Caudate nucleus (tissue), 63 donors: ENCODE measurements at places on chromosomes 5 and 9.

DNA sequence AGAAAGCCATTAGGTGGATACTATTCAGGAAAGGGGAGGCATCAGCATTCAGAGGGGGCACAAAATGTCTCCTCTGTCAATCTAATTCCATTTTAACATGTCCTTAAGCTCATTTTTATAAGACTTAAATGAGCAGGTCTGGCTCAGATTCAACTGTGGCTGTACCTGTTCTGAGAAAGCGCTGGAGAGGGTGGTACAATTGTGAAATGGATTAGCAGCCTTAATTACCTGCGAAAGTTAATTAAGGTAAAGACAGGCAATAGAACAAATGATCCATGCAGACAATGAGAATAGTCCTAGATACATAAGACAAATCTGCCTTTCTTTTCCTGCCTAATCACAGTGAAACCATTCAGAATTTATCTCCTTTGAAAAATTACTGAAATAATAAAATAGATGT is 96.2 kb downstream of the TAF11L14 start:
- DNase-seq: no peak

DNA sequence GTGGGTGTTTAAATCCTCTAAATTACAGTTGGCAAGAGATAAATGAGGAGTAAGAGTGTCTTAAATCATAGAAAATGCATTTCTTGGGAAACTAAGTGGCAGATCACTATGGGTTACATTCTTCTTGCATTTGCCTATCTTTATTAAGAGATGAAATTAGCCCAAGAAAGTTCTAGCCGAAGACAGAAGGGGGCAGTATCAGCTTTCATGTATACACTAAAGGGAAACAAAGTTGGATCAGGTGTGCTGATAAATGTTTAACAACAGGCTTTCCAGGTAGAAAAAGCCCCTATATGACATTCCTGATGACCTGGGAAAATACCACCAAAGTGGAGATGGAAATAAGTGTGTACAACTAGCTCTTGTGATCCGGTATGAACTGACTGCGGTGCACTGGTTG is 81.9 kb upstream of the TLR4 start:
- no peak for DNase-seq

- DNase-seq: no peak
These were observed 141.0 kb upstream of the NUDT12 start for GRCh38 chr5:103703617-103704016.

DNA sequence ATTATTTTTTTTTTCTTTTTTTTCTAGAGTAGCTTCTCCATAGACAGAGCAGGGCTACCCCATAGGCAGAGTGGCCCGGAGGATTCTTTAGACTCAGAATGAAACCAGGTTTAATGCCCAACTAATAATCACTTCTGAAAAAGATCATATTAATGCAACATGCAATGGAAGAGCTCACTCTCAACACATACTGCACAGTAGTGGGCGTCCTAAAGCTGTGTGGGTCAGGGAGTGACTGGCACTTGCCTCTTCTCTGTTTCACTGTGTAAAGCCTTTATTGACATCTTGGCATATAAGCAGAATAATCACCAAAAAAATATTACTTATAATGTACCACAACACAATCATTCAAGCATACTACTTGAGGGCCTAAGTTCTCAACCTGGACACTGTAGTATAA is 11.1 kb downstream of the PWWP2A start:
- DNase-seq: no peak

- no peak for DNase-seq
These were observed 7.3 kb downstream of the IRX1 start for GRCh38 chr5:3602785-3603502.

DNA sequence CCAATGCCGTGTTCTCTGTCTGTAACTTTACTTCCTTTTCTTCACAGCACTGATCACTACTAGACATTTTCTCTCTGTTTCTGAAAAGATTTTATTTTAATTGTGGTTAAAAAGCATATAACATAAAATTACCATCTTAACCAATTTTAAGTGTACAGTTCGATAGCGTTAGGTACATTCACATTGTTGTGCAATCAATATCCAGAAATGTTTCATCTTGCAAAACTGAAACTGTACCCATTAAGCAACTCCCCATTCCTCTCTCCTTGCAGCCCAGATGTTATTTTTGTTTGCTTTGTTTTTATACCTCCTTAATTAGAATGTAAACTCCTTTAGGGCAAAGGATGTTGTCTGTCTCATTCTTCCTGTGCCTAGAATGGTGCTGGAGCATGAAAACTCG is 47.5 kb downstream of the COL27A1 start:
- no peak for DNase-seq

GRCh38 chr5:122333564-122333963 is 21.5 kb downstream of the SNCAIP start:
- no peak for DNase-seq

- no peak for DNase-seq
These were observed 101.3 kb upstream of the EGFLAM start for GRCh38 chr5:38157024-38157423.

- DNase-seq: no peak
These were observed 1309.2 kb upstream of the WWC1 start for GRCh38 chr5:166982226-166982625.

DNA sequence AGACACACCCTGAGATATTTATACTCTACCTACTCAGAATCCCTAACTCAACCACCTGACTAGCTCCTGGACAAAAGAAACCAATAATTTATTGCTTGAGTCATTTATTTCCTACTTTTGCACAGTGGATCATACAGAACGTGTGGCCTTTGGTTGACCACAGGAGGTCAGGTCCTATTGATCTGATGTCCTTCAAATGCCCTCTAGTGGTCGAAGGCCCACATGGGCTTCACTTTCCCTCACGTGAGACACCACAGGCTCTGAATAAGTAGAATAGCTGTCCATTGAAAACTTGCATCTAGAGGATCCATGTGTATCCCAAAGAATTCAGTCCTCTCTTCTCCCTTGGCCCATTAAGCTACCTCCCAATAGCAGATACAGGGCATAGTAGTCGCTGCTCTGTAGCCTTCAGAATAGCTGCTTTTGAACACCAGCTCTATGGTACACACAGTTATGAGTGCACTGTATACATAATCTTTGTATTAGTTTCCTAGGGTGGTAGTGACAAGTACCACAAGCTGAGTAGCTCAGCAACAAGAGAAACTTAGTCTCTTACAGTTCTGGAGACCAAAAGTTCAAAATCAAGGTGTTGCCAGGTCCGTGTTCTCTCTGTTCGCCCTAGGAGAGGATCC is 177.6 kb upstream of the SMARCA2 start:
- DNase-seq: no peak

- no peak for DNase-seq
These were observed 29.3 kb upstream of the NR3C1 start for GRCh38 chr5:143432658-143433239.

DNA sequence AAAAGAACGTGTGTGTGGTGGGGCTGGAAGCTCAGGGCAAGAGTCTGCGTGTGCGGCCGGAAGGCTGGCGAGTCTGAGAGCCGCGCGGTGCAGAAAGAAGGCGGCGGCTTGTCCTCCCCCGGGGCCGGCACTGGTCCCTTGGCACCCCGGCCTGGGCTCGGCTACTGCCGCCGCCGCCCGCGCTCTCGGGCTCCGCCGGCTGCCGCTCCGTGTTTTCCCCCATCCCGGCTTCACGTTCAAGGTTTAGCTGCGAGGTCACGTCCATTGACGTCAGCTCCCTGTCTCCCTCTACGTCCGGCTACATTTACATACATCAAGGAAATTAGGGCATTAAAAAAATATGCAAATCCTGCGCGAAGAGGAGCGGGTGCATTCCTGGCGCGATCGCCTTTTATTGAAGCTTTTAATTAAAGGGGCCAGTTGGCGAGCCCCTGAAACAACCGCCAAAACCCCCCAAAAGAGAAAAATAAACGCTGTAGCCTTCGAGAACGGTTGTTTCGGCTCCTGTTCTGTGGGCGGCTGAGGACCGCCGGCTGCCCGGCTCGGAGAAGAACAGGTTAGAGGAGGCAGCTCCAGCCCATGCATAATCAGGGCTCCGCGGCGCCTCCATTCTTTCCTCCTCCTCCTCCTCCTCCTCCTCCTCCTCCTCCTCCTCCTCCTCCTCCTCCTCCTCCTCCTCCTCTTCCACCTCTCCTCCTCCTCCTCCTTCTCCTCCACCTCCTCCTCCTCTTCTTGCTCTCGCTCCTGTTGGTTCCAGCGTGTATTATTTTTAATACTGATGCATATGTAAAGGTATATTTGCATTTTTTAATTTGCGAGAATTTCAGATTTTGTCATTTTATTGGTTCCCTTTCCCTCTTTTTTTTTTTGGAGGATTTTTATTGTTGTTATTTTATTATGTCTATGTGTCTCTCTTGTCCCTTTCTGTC is 207.0 kb downstream of the MEF2C start:
- DNase-seq: no peak

DNA sequence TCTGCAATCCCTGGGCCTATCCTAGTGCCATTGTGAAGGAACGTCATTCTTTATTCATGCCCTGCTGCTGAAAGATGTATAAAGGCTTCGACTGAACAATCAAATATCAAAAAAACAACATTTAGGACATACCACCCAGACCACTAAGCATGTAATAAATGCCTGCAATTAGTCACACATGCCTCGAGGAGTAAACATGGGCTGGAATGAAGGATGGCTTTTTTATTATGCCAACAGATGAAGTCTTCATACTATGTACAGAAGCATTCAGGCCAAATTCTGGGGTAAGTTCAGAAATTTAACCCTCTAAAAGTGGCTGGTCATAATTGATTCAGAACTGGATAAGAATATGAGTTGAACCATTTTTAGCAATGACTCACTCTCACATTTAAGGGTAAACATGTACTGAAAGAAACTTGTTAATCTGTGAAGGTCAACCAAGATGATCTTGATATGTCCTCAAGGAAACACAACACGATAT is 38.1 kb downstream of the FAM240B start:
- DNase-seq: no peak
